ENCODE measurements at places on chromosomes 3 and 15.

DNA sequence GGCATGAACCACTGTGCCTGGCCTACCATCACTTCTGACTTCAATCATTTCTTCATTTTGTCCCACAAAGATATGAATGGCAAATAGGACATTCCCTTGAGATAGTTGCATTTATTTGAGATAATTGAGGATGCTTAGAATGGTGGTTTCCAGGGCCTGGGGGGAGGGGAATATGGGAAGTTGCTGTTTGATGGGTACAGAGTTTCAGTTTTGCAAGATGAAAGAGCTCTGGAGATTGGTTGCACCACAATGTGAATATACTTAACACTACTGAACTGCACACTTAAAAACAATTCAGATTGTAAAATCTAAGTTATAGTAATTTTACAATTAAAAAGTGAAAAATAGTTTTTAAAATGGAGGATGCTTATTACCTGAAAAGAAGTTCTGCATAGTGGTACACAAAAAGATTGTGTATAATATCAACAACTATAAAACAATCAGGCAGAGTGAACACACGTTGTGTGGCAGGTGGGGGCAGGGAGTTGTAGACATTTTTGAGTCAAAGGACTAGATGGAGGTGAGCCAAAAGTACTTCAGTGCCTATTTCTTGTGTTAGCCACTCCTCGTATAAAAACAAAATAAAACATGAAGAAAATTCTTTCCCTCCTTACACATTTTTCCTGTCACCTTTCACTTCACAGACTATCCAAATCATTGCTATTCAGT lies 18.5 kb upstream of the RIOX2 start:
- no peak for DNase-seq

- DNase-seq: no peak
Measured at GRCh38 chr15:80638553-80639167, 56.5 kb upstream of the ABHD17C start.

- no peak for DNase-seq
Measured at GRCh38 chr3:57943525-57944495, 64.4 kb upstream of the FLNB start.

GRCh38 chr3:32843510-32844321 lies 25.9 kb downstream of the TRIM71 start:
- no peak for DNase-seq

- DNase-seq: no peak
Measured at GRCh38 chr15:60257591-60258159, 140.1 kb downstream of the ANXA2 start.

DNA sequence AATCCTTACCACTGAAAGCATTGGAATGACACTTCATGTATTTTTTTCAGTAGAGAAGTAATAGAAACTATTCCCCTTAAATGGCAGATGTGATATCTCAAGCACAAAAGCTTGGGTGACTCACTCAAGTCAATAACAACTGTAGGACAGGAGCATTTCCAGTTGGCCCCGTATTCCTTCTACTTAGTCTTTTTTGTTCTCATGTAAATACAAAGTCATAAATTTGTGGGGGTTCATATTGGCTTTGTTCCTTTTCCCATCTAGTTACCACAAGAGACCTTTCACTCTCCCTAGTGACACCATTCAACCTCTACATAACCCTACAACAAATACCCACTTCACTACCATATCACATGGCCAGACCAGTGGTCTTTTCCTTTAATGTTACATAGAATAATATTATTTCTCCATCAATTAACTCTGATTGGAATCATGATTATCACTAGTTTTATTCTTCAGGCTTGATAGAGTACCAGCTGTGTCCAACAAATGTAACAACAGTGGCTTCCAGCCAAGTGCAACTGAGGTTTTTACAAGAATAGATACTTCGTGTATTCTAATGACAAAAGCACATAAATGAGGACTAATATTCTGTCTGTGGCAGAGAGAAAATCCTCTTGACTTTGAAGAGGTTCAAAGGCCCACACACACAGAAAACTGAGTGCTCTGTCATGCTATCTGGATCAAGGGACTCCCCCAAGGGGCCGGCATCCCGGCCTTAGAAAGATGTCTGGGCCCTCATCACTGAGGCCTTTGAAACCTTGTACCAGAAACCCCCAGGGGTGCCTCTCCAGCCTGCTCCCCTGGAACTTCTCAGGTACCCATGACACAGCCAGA lies 94.0 kb upstream of the THBS1 start:
- DNase-seq: no peak

DNA sequence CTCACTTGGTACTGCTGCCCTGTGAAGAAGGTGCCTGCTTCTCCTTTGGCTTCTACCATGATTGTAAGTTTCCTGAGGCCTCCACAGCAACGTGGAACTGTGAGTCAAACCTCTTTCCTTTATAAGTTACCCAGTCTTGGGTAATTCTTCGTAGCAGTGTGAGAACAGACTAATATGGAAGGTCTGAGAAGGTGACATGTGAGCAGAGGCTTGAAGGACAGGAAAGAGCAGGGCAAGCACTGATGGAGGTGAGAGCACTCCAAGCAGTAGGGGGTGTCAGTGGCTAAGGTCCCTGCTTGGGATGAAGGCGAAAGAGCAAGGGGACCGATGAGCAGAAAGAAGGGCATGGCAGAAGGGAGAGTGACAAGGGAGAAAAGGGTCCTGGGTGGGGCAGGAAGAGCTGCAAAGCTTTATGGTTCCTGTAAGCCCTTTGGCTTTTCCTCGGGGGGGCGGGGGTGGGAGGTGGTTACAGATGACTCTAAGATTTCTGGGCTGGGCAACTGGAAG lies 3.5 kb downstream of the EIF4E3 start:
- no peak for DNase-seq

GRCh38 chr3:127694467-127695215 lies 21.9 kb downstream of the ABTB1 start:
- peak; percentile 39 for DNase-seq

- no peak for DNase-seq
Measured at GRCh38 chr3:127647166-127647844, 18.3 kb downstream of the PODXL2 start.

DNA sequence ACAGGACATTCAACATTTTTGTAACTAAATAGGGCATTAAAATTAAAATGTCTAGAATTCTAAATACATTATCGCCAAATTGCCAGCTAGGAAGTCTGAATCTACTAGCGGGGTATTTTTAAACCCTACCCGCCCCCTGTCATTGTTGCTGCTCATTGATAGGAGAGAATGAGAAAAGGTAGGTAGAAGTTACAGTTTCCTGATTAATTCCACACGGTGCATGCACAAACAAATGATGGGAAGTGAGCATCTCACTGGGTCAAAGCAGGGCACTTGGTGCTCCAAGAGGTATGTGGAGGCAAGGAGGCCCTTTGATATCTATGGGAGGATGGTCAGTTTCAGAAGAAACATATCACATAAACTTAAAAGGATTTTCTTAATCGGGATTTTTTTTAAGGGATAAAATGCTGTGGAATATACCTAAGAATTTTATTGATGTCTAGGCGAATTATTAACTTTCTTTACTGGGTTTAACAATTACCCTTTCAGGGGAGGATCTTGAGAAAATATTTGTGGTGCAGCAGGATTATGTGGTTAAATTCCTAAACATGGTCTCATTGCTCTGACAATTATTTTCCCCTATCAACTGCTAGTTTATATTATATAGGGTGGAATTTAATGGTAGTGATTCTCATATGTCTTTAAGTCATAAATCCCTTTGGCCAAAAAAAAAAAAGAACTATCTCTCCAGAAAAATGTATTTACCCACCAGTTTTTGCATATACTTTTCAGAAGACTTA lies 236.0 kb upstream of the GOLGA6L4 start:
- peak; percentile 85 for DNase-seq

- DNase-seq: no peak
Measured at GRCh38 chr3:197692641-197693040, 44.1 kb downstream of the RUBCN start.

DNA sequence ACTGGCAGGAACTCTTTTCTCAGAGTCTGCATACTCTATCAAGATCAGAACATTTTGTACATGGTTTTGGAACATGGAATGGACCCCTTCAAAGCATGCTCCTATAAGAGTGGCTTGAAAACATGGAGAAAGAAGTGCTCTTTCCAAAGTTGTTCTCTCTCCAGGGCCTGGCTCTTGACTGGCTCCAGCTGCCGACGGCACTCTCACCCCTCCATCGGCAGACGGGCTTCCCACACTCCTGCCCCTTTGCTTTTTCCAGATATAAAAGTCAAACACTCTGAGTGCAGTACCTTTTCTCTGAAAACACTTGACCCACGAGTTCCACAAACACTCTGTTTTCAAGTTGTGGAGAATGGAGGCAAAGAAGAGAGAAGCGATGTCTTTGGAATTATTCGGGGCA lies 72.5 kb upstream of the ONECUT1 start:
- DNase-seq: no peak

- no peak for DNase-seq
Measured at GRCh38 chr15:28879551-28879950, 6.2 kb upstream of the APBA2 start.

- peak; percentile 9 for DNase-seq
Measured at GRCh38 chr3:38227989-38228388, 37.6 kb upstream of the SLC22A13 start.

DNA sequence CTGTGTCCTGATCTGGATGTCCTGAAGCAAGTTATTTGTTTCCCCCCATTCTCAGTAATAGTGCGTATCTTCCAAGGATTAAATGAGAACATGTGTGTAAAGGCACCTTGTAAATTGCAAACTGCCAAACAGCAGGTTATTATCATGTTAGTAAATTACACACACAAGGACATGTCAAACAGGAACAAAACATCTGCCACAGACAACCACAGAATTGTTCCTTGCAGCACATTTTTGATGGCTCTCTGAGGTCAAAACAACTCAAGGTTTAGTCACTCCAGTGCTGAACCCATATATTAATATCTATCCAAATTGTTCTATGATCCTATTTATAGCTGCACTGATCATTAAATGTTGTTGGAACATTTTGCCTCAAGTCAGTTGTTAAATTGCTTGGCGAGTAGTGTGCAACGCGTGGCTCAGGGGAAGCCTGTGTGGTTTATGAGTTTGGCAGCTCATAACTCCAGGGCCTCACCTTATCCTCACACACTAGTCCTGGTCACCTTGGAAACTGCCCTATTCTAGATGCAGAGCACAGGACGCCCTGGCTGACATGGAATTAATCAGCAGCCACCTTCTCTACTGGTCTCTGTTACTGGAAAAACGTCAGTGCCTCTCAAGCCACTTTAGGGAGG lies 46.3 kb upstream of the CDV3 start:
- DNase-seq: no peak

- DNase-seq: peak; percentile 1
Measured at GRCh38 chr3:44761101-44761423, 357 bp downstream of the KIAA1143 start.

DNA sequence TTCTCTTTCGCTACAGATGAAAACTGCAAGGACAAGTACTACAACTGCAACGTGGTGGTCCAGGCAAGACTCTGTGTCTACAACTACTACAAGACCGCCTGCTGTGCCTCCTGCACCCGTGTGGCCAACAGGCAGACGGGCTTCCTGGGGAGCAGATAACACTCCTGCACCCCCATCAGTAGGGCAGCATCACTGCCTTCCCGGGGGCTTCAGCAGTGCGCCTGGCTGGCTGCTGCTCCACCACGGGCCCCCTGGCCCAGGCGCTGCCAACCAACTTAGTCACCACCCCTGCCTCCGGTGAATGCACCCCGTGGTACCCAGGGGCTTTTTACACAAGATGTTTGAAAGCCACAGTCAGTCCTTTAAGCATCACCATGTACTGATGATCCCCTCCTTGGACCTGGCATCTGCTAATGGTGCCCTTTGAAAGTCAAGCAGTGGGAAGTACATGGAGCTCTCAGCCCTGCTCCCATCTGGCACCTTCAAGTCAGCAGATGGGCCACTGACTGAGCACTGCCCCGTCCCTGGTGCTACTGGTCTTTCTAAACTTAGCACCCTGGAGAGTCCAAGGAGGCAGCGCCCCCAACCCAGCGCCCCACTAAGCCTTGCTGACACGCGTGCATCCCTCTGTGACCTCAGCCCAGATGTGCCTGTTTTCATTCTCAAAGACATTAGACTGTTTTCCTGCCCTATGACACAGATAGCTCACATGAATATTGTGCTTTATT lies 33.0 kb upstream of the NR2E3 start:
- no peak for DNase-seq

DNA sequence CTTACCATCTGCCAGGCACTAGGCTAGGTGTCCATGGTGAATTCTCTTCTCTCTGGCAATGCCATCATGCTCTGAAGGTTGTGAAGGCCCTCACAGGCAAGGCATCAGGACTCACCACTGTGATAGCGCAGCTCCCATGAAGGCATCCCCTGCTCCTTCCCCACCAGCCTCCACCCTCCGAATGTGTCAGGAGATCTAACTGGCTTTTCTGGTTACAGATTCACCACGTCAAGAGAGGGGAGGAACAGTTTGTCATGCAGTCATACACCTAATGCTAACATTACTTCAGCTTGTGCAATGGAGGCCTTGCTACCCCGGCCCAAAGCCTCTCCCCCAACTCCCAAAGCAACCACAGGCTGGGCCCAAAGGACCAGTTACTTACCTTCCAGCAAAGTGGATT lies 8.9 kb upstream of the CMTM8 start:
- DNase-seq: no peak

- peak; percentile 55 for DNase-seq
Measured at GRCh38 chr15:38299216-38299615, 46.6 kb downstream of the SPRED1 start.

DNA sequence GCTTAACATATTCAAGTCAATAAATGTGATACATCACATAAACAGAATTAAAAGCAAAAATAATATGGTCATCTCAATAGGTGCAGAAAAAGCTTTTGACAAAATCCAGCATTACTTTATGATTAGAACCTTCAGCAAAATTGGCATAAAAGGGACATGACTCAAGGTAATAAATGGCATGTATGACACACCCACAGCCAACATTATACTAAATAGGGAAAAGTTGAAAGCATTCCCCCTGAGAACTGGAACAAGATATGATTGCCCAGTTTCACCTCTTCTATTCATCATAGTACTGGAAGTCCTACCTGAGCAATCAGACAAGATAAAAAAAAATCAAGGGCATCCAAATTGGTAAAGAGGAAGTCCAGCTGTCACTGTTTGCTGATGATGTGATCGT lies 594.7 kb downstream of the DIPK2A start:
- no peak for DNase-seq

DNA sequence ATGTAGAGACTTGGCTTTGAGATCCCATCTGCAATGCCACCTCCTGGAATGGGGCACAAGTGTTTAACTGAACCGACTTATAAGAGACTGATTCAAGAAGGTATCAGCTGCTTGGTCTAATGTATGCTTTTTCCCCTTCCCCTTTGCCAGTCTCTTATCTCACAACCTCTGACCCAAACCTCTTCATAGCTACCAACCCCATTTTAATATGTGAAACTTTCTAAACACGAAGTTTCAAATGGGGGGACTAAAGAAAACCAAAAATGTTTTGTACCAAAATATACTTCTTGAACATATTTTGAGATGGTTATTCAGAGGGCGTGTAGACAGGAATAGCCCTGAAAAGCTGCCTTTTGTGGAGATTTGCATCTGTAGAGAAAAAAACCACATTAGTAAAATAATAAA lies 73.1 kb downstream of the OXSM start:
- no peak for DNase-seq

GRCh38 chr3:131907796-131908195 lies 127.0 kb downstream of the CPNE4 start:
- DNase-seq: no peak

Measured in ACHN (cell line).